Activated CD4-positive, alpha-beta T cell treated with anti-CD3 and anti-CD28 coated beads, Interleukin-2, amount 50 U/mL, for 24 hours (primary cell): ENCODE measurements at places on chromosomes 16 and 17.
A peak's percentile ranks its signal among the peaks of the same experiment; 100 is the strongest.

- no peak for DNase-seq
These were observed 5.9 kb downstream of the UBTF start for GRCh38 chr17:44213403-44214229.

DNA sequence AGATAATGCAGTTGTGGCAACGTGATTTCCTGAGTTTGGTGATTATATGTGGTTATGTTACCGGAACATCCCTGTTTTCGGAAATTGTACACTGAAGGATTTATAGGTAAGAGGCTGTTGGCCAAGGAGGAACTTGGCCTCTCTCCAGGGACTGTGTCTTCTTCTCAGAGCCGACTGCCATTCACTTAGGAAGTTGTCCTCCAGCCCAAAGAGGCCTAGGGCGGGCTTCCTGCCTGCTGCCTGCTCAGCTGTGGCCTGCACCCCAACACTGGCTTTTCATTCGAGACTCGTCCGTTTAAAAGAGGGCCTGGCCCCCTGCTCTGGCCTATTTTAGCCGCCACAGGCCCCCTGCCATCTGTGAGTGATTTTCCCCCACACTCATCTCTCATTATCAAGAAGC is 64.3 kb downstream of the ZDHHC7 start:
- no peak for DNase-seq

- peak; percentile 98 for DNase-seq
These were observed at the start of gene PLA2G15 for GRCh38 chr16:68244903-68245853. Gene PLA2G15 (plus strand): TSS chr16:68245373. CDS start chr16:68245427, 54 bp downstream.

DNA sequence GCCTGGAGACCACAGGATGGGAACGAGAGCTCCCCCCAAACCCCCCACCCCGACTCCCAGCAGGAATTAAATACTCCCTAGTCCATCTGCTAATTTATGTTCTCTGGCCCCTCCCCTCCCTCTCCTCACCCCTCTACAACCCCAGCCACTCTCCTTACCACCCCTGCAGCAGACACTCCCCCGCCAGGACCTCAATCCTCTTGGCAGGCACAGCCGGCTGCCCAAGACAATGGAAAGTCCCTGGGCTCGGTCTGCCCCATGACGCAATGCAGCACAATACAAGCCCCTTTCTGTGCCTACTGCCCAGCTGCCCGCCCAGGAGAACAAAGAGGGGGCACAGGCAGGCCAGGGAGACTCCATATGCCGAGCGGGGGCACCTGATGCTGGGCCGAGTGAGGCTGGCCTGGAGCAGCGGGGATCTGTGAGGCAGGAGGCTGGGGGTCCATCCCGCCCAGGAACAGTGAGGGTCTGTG is 30.3 kb upstream of the CDC42EP4 start:
- DNase-seq: no peak
